ENCODE measurements at places on chromosomes 7 and 10.

- DNase-seq: no peak
Measured at GRCh38 chr7:128849804-128850490, 12.7 kb upstream of the ATP6V1F start.

DNA sequence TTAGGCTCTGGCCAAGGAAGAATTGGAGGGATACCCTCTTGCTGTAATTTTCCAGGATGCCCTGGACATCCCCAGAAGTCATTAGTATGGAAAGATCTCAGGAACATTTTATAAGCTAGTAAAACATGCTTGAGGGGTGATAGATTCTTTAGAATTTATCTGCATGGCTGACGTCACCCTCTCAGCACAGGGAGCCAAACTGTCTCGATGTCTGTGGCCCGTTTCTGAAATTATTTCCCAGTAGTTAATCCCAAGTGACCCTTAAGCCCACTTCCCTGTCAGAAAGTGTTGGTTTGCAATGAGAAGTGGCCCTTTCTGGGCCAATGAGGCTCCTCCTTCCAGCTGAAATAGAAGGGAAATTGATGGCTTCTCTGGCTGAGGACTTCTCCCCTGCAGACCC, 184.5 kb upstream of the BMPER start:
- DNase-seq: no peak

DNA sequence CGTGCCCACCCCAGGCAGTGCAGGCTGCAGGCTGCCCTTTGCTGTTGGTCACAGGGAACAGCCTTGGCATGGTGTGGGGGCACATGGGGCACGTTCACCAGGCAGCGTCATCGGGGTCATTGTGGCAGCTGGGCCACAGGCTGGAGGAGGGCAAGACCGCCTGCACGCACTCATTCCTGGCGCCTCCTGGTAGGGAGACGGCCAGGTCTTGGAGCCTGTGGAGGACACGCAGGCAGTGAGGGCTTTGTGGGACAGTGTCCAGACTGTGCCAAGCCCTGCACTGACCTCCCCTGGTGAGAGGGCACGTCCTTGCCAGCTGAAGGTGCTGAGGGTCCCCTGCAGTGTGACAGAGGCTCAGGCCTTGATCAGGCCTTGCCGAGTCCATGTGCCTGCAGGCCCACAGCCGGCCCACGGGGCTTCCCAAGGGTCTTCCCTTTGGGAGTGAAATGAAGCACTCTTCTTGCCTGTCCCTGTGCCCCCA, 76.4 kb downstream of the NKX6-2 start:
- no peak for DNase-seq

DNA sequence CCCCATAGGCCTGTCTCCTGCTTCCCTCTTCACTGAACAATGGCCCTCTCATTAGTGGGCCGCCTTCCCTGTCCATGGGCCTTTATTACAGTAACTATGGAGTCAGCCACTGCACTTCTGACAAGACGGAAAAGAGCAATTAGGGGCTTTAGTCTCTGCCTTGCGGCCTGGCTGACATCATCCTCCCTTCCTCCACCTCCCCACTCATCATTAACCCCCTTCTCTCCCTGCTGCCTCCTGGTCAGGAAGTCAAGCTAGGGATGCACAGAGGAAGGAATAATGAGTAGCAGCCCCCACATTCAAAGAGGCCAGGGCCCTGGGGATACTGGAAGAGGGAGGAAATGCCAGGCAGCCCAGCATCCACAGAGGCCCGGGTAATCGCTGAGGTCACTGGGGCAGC, 101.6 kb upstream of the PLXNA4 start:
- DNase-seq: no peak

DNA sequence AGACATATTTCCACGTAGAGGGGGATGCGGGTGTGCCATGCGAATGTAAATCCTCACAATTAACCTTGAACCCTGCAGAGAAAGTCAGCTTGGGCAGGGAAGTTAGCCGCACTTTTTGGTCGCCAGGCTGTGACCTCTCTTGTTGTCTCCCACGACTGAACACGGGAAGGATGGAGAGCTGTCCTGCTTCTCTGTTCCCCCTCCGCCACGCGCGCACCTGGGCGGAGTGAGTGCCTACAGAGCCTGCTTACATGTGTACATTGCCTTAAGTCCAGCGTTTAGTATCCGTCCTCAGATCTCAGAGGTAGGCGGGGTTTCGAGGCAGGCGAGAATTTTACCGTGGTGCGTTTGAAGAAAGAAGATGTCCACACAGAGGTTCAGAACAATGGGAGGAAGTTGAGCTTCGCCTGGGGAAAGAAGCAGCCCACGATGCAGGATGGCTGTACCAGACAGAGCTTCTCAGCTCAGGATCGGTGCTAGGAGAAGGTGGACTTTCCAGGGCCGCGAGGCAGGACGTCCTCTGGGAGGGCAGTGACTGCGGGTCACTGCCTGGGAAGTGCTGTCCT, 482 bp upstream of the ERCC6 start:
- DNase-seq: peak; percentile 29

DNA sequence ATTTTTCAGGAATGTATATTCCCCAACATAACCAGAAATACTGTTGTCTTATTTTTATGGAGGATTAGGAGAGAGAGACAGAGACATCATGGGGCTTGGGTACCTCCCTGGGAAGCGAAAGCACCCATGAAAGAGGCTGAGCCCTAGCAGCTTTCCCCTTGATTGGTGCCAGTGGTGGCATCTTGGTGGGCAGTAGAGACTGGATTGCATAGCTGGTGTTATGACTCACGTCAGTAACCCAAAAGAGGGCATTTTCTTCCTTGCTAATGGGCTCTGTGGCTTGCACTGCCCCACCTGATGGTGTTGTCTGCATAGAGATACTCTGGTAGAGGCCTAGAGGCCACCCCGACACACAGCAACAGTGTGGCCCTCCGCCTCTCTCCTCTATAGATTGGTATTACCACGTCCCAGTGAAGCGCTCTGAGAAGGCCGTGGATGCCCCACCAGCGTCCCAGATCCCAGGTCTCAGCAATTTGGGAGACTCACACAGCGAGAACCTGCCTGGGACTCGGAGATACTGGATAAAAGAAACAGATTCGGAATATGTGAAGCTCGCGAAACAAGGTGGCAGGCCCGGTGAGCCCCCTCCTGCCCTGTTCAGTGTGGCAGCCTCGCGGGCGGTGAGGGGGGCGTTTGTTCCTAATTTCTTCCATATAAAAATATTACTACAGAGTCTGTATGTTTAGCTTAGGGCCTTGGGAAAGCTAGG, 5.8 kb downstream of the C7orf57 start:
- DNase-seq: no peak

GRCh38 chr10:84348860-84349259, 20.5 kb downstream of the CCSER2 start:
- DNase-seq: no peak

- no peak for DNase-seq
Measured at GRCh38 chr7:88437132-88437531, 130.4 kb upstream of the STEAP4 start.

- DNase-seq: peak; percentile 16
Measured at GRCh38 chr10:8365935-8366911, 311.7 kb downstream of the GATA3 start.

DNA sequence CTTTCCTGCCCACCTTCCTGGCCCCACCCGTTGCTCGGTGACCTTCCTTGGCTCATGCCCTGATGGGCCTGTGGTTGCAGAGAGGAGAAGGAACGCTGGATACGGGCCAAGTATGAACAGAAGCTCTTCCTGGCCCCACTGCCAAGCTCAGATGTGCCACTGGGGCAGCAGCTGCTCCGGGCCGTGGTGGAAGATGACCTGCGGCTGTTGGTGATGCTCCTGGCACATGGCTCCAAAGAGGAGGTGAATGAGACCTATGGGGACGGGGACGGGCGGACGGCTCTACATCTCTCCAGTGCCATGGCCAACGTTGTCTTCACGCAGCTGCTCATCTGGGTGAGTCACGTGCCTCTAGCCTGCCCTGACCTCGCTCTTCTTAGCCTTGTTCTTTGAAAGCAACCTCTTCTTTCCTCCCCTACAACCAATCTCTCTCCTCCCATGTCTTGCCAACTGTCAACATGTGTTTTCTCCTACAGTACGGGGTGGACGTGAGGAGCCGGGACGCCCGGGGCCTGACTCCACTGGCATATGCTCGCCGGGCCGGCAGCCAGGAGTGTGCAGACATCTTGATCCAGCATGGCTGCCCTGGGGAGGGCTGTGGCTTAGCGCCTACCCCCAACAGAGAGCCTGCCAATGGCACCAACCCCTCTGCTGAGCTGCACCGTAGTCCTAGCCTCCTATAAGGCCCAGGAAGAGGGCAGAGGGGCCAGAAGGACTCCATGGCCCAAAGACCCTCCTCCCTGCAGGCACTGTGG, 24.1 kb downstream of the GBX1 start:
- no peak for DNase-seq

GRCh38 chr7:112308974-112309373, 102.5 kb downstream of the ZNF277 start:
- DNase-seq: no peak

- peak; percentile 32 for DNase-seq
Measured at GRCh38 chr7:26667514-26668133, 196.8 kb downstream of the SKAP2 start.

GRCh38 chr7:157488281-157488680, 151.5 kb downstream of the DNAJB6 start:
- no peak for DNase-seq

DNA sequence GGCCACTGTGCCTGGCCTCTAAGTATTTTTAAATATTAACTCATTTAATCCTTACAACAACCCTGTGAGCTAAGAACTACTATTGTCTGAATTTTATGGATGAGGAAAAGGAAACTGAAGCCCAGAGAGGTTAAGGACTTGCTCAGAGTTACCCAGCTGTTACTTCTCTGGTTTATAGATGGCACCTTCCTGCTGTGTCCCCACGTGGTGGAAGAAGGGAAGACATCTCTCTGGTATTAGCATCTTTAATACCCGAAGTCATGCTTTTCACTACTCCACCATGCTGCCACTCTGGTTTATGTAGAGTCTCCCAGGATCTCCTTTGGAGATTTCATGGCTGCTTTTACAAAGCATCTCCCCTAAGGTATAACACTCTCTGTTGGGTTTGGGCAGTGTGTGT, 105.5 kb upstream of the MKLN1 start:
- no peak for DNase-seq

GRCh38 chr10:89639326-89639725, 5.7 kb downstream of the PANK1 start:
- no peak for DNase-seq

DNA sequence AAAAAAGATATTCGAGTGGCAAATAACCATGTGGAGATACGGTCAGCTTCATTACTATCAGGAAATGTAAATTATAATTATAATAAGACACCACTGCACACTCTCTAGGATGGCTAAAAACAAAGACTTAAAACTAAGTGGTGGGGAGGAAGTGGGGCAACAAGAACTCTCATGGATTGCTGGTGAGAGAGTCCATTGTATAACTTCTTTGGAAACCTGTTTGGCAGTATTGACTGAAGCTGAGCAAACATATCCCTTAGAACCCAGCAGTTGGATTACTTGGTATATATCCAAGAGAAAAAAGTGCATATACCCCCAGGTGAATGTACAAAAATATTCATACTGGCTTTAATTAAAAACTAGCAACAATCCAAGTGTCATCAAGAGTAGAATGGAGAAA, 133.7 kb upstream of the CTBP2 start:
- no peak for DNase-seq

GRCh38 chr7:115133248-115133647, 211.4 kb downstream of the MDFIC start:
- DNase-seq: no peak

DNA sequence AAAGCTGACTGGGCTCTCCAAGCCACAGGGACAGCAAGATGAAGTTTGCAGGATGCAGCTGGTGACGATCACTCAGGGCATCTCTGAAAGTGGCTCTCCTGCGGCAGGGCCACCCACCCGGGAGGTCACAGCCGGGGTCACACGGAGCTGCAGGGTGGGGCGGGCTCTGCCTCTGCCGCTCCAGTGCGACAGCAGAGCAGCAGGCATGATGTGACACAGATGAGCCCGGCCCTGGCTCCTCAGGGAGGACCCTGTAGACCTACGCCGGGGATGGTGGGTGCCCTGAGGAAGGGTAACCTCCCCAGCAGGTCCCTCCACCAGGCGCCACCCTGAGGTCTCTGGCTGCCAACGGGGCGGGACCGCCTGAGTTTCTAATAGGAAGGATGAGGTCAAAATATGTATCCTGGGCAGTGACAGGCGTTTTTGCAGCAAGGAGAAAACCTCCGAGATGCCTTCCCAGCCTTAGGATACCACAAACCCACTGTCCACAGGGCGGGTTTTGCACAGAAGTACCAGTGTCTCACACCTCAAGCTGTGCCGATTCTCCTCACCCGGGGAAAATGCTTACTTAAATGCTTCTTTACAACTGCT, 114.8 kb upstream of the DIP2C start:
- no peak for DNase-seq

- DNase-seq: no peak
Measured at GRCh38 chr7:35380739-35381224, 126.9 kb upstream of the TBX20 start.

DNA sequence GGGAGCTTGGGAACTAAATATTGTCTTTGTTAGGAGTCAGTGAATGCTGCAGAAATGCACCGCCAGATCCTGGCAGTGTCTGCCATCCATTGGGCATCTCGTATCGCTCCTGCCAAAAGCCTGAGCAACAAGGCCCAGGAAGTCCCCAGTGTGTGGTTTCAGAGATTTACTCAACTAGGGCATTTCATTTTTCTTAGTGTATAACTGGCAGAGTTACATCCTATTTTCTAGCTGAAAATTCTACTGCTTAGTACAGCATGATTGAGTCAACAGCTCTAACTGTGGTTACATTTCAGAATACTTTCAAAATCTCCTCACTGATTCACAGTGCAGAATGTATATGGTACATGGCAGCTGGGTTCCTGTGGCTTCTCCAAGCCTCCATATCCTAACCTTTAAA, 95.8 kb upstream of the CREB5 start:
- DNase-seq: no peak

DNA sequence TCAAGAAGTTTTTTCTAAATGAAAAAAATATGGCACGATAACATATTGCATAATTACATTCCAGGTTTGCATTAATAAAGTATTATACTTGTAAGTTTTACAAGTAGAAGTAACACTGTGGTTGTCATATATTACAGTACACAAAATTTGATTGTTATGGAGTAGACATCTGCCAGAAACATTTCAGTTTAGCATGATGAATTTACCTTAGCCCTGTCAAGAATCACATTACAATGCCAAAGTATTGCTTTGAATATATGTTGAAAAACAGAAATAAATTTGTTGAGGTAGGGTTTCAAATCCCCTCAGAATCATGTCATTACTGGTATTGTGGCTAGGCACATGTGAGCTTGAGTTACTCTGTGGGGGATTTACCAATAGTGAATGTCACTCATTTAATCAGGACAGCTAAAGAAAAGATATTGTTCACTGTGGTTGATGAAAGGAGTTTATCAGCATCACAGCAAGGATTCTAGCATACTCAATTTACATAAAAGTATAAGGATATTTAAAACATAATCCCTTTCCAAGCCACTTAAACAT, 112.1 kb downstream of the MDFIC start:
- DNase-seq: no peak

GRCh38 chr7:75866489-75867389, 12.1 kb upstream of the RHBDD2 start:
- peak; percentile 34 for DNase-seq

- DNase-seq: no peak
Measured at GRCh38 chr10:6101181-6101580, 12.3 kb downstream of the RBM17 start.

- DNase-seq: no peak
Measured at GRCh38 chr10:43200538-43201390, 62.5 kb downstream of the CSGALNACT2 start.

Measured in activated naive CD4-positive, alpha-beta T cell treated with anti-CD3 and anti-CD28 coated beads, Interleukin-2, amount 50 U/mL, for 16 hours (primary cell).